ENCODE measurements at places on chromosomes 3 and 15.

DNA sequence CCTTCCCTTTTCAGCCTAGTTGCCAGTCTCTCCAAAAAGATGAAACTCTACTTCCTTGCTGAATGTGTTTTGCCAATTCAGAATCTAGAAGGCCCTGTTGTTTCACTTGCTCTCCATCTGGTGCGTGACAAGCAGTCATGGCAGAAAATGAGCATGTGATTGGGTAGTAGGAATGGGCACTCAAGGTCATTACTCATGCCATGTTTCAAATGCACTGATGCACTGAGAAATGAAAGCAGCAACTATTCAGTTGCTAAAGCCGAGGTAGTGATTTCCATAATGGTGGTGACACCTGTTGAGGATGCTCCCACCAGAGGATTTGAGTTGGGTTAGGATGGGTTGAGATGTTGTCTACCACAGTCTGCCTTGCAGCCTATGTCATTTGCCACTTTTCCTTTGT is 12.7 kb downstream of the ZBTB38 start:
- no peak for DNase-seq

GRCh38 chr15:47461652-47462141 is 255.6 kb upstream of the SEMA6D start:
- DNase-seq, result no peak

GRCh38 chr3:173591401-173591800 is 193.9 kb downstream of the NLGN1 start:
- DNase-seq, result no peak

DNA sequence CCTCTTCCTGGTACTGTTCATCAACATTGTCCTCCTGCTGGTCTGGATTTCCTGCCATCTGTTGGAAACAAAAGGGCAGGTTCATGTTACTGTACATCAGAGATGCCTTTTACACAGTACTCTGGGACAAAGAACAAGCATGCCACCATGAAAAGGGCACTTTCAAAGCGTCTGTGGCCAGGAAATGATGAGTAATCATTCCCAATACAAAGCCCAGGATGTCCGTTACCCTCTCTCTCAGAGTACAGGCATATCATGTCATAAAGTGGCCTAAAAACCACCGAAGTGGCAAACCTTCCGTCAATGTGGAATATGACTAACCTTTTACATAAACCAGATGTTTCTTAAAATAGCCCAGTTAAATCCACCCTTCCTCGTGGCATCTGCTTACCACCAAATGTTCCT is 71.2 kb downstream of the GOLIM4 start:
- DNase-seq, result no peak

GRCh38 chr3:117404730-117405129 is 695.2 kb downstream of the TUSC7 start:
- no peak for DNase-seq

DNA sequence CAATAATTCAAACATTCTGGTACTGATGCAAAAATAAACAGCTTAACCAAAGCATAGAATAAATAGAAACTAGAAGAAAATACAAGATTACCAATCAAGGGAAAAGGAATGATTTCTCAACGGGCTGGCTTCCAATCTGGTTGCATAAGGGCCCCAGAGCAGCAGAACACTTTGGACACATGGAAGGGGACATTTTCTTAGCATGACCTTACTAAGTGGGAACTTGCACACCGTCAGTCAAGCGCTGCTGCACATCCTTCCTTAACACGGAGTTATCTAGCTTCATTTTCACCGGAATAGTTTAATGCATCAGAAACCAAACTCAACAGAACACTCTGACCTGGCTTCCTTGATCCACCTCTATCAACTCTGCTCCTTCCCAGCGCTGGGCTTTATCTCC is 388.5 kb downstream of the VPS13C start:
- no peak for DNase-seq

- no peak for DNase-seq
Measured at GRCh38 chr3:184737641-184738505, 26.0 kb upstream of the MAGEF1 start.

DNA sequence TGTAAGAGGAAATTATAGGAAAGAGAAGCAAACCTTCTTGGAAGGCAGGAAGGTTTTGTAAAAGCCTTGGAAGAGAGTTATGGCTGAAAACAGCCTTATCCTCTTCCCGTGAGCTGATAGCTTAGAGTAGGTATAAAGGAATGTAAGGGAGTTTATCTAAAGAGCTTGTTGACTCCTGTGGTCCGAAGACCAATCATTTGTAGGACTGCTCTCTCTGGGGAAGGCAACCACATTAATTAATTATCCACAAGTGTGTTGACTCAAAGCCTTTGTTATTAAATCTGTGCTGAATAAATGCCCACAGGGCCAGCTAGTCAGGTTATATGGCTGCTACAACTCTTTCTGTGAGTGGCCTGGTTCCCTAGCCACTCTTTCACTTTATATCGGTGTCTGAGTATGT is 452.1 kb upstream of the RASGRP1 start:
- DNase-seq, result no peak

DNA sequence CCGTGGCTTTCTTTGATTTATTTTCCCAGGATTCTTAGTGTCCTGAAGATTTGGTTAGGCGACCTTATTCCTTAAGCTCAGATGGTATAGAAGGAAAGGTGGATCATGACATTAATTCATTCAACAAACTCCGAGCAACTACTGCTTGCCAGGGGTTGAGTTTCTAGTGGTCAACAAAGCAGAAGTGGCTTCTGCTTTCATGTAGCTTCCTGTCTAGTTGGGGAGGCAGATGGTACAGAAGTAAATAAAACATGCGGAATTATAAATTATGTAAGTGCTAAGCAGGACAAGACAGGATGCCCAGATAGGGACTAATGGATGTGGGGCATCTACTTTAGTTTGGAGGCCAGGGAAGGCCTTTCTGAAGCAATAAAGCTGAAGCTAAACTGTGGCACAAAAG is 15.6 kb downstream of the EEFSEC start:
- no peak for DNase-seq

- DNase-seq, result no peak
Measured at GRCh38 chr3:72533591-72534473, 314.4 kb downstream of the SHQ1 start.

DNA sequence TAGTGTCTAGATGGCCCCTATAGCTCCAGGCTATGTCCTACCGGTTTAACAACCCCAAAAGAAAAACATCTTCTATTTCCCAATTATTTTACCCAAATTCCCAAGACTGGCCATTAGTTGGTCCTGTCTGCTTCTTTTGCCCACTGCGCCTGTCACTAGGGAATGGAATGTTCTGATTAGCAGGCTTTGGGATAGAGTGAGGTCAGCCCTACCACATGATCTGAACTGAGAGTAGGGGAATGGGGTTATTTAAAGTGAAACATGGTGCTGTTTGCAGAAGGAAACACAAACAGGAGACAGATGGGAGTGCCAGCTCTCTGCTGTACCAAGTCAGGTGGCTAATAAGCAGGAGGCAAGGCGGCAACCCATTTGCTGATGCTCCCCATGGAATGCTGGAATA is 635.6 kb upstream of the CFAP20DC start:
- DNase-seq, result no peak

DNA sequence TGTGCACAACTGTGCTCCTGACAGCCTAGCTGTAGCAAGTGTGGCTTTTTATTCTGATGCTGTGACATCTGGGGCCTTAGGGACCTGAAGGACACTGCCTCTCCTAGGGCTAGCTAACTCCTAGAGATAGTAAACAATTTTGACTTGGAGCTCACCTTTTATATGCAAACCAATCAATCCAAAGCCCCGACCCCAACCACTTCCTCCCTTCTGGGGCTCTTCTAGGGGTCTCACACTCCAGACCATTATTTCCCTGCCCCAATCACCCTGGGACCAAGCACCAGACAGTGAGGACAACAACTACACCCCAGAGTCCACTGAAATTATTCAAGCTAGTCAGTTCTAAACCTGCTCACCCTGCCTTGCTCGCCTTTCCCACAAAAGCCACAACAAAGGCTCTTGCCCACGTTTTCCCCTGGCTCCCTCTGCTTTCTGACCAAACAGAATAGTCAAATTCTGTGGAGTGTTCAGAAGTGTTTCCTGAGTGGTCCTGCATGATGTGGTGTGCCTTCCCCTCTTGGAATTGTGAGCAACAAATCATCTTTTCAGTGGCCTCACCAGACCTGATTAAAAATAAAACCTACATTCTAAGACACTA is 84.2 kb upstream of the WNT5A start:
- DNase-seq, result no peak

DNA sequence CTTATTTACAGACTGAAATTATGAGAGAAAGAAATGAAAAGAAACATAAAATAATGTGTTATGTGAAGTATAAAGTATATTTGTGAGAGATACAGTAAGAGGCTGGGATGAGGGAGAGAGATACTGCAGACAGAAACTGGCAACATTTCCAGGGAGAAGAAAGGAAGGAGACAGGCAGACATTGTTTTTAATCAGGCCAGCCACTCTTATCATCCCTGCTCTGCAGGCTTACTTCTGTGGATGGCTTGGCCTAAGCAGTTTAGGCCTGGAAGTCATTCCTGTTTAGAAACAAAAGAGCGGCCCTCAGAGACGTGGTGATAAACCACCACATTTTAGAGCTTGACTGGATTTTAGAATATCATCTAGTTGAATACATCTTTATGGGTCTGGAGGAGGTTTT is 12.4 kb downstream of the PCCB start:
- no peak for DNase-seq

- no peak for DNase-seq
Measured at GRCh38 chr3:118988198-118989130, 46.2 kb downstream of the IGSF11 start.

DNA sequence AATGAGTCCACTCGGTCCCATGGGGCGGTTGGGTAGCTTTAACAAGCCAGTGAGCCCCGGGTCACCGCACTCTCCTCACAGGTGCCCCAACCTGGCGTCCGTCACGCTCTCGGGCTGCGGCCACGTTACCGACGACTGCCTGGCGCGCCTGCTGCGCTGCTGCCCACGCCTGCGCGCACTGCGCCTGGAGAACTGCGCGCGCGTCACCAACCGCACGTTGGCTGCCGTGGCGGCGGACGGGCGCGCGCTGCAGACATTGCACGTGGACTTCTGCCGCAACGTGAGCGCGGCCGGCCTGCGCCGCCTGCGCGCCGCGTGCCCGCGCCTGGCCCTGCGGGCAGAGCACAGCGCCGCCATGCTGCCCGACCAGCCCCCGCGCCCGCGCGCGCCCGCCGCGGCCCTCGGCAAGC is 3.4 kb downstream of the FBXL22 start:
- DNase-seq, result no peak

DNA sequence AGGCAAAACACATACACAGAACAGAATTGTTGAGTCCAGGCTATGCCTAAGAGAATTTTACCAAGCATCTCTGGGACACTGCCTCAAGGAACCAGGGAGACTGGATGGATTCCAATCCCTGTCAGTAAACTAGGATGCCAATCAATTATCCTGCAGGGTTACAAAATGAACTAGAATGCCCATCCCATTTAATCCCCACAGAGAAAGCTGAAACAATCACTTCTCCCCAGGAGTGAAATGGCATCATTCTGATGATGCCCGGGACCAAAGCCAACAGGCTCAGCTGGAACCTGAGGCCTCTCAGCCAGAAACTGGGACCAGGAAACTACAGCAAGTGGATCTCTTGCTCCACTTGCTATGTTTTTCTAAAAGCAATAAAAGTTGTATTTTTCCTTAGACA is 130.0 kb upstream of the TJP1 start:
- no peak for DNase-seq

- DNase-seq, result peak; percentile 9
Measured at GRCh38 chr3:44685128-44685800, 27.2 kb upstream of the ZNF502 start.

GRCh38 chr15:91135201-91136130 is 35.4 kb downstream of the SV2B start:
- no peak for DNase-seq

DNA sequence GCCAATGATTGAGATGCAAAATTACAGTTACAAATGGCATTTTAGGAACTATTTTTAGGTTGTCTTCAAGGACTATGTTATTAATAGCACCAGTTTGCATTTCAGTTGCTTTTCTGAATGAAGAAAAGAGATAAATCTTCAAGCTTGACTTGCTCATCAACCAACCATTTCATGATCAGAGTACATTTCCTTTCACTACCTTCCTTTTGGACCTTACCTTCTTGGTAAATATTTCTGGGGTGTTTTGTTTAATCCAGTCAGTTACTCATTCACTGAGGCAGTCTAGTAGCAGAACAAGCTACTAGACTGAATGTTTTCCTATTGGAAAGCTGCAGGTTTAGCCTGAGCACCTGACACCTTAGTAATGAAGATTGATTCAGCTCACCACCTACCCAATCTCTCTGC is 8.2 kb downstream of the SLC27A2 start:
- no peak for DNase-seq

- no peak for DNase-seq
Measured at GRCh38 chr15:56034514-56034913, 41.1 kb upstream of the NEDD4 start.

GRCh38 chr3:129793942-129794310 is 99.6 kb downstream of the TMCC1 start:
- DNase-seq, result no peak

GRCh38 chr15:56124391-56124790 is 119.3 kb downstream of the RFX7 start:
- no peak for DNase-seq

DNA sequence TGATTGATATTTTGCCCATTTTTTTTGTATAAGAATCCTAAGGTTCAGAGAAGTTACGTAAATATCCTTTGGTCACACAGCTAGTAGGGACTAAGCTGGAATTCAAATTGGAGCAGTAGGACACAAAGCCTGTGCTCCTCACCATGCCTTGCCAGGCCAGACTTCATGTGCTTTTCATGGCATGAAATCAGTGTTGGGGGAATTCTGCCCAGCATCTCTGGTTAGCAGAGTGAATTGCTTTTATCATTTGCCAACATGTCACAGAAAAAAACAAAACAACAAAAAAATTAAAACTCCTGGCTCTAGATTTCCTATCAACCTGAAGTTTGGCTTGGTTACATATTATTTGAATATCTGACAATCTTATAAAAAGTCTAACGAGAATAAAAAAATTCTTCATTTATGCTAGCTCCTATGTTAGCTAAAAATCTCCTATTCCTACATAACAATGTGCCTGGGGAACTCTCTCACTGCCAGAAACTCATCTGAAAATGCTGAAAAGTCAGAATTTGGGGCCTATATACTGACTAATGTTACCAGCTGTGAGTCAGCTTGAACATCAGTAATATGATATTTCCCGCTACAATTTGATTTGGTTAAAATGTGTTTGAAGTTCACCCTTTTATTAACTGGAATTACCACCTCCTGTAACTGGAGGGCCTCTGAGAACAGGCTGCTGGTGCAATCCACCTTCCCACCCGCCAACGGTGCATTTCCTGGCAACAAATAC is 141.7 kb downstream of the TIGIT start:
- no peak for DNase-seq
